EH (cell line): ENCODE measurements at places on chromosomes 11 and 22.

DNA sequence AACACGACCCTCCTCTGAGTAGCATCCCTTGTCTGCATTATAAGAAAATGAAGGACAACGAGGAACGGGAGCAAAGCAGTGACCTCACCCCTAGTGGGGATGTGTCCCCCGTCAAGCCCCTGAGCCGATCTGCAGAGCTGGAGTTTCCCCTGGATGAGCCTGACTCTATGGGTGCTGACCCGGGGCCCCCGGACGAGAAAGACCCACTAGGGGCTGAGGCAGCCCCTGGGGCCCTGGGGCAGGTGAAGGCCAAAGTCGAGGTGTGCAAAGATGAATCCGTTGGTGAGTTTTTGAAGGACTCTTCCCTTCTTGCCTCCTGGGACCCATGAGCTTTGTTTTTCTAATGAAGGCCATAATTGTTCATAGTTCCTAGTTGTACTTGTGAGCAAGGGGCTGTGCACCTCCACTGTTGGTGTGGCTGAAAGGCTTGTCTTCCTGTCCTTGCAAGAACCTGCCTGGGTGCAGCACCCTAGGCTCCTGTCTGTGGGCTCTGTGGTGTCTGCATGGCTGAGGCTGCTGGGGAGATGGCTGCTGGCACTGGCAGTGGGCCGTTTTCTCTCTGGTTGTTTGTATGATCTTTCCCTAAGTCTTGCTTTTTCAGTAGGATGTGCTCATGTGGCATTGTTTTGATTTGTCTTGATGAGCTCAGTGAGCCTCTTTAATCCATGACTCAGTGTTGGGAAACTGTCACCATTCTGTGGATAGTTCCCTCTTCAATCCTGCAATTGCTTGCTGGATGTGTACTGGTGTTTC lies 10.1 kb downstream of the DGCR8 start:
- peak; percentile 66 for DNase-seq

GRCh38 chr11:561148-562003 lies 606 bp downstream of the RASSF7 start:
- peak; percentile 68 for DNase-seq

DNA sequence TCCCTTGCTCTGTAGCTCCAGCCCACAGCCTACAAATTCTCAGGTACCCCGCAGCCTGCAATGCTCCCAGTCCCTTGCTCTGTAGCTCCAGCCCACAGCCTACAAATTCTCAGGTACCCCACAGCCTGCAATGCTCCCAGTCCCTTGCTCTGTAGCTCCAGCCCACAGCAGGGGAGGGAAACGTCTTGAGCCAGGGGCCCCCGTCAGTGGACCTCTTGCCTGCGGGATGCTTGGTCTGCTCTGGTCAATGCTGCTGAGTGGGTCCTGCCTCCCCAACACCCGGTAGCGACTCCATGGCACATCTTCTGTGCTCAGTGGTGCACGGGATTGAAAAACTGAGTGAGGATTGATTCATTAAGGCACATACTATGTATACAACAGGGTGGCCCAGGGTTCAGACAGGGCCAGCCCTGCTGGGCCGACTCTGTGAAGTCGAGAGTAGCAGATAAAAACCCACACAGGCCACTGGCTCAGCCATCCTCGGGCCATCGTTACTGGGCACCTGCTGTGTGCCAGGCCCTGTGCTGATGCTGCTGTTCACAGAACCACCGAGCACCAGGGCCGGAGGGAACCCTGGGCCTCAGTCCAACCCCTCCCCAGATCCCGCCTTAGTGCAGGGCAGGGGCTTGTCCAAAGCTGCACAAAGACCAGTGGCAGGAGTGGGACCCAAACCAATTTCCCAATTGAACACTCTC lies 69.7 kb downstream of the MYO7A start:
- no peak for DNase-seq

DNA sequence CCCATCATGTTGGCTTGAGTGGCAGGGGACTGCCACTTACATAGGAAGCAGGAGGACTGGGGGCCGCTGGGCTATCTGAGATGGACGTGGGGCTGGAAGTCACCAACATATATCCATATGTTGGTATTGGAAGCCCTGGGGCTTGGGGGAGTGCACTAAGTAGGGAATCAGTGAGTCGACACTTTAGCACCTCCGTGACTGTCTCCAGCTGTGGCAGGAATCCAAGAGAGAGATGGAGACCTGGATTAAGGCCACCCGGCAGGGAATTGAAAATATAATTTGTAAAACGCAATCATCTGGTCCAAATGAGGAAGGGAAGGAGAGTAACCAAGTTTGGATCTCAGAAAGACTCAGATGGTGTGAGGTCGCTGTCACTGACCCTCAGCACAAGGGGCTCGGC lies 68.4 kb downstream of the ELFN2 start:
- DNase-seq: peak; percentile 35

DNA sequence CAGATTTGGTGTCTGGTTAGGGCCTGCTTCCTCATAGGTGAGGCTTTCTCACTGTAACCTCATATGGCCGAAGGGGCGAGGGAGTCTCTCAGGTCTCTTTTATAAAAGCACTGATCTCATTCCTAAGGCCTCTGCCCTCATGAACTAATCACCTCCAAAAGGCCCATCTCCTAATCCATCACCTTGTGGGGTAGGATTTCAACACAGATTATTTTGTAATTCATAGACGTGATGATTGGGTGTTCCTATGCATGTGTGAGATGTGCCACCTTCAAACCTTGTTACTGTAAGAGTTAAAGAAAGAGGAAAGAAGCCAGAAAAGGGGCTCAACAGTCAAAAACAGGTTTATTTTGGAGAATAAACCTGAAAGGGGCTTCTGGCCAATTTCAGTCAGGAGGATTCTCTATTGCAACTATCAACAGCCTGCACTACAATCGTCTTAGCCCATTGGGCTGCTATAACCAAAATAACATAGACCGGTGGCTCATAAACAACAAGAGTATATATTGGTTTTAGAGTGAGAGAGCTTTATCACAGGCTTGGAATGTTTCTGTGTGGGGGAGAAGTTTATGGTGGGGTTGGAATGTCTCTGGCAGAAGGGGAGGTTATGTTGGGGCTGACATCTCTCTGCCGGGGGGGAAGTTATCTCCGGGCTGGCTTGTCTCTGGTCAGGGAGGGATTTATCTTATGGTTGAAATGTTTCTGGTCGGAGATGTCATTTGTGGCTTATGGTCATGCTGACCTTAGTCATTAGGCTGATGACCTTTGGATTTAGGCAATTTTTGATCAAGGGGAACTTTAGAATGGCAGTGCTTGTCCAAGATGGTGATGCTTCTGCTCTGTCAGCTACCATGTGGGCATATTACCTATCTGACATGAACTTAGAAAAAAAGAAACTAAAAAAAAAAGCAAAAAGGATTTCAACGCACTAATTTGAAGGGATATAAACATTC lies 35.1 kb downstream of the CSF2RB start:
- peak; percentile 46 for DNase-seq
